ENCODE measurements at places on chromosomes 6 and 20.

DNA sequence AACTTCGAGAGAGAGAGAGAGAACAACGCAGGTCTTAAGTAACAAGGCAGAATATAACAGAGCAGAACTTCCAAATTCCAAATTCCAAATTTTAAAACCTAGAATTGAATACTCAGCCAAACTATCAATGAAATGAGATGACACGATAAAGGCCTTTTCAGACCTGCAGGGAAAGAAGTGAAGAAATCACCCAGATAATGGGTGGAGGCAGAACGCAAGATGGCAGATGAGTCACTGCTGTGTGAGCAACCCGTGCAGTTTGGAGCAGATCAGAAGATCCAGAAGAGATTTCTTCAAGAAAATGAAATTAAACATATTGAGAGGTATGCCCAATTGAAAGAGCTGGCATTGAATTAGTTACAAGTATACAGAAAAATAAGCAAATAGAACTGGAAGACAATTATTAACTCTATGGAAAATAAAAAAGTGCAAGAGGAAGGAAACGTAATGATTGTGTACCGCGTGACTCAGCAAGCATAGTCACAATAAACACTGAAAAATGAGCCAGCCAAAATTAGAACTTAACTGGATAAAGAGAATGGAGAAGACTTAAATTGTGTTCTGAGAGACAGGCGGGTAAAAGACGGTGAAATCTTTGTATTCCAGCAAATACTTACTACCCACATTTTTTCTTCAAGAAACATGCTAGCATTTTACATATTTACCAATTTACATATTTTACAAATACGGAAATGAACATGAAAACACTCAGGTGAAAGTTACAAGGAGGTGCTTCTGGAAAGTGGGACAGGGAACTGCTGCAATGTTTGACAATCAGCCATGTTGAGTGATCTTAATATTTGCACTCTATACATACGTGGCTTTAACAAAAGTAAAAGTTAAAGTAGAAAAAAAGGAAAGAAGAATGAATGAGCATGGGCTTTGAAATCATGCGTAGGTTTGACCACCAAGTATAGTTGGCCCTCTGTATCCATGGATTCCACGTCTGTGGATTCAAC is 87.9 kb upstream of the CDYL start:
- DNase-seq = peak; percentile 87

GRCh38 chr6:23661549-23661948 is 464.5 kb upstream of the NRSN1 start:
- no peak for DNase-seq

- no peak for DNase-seq
Observed at GRCh38 chr20:39214828-39215227, 252.7 kb downstream of the DHX35 start.

DNA sequence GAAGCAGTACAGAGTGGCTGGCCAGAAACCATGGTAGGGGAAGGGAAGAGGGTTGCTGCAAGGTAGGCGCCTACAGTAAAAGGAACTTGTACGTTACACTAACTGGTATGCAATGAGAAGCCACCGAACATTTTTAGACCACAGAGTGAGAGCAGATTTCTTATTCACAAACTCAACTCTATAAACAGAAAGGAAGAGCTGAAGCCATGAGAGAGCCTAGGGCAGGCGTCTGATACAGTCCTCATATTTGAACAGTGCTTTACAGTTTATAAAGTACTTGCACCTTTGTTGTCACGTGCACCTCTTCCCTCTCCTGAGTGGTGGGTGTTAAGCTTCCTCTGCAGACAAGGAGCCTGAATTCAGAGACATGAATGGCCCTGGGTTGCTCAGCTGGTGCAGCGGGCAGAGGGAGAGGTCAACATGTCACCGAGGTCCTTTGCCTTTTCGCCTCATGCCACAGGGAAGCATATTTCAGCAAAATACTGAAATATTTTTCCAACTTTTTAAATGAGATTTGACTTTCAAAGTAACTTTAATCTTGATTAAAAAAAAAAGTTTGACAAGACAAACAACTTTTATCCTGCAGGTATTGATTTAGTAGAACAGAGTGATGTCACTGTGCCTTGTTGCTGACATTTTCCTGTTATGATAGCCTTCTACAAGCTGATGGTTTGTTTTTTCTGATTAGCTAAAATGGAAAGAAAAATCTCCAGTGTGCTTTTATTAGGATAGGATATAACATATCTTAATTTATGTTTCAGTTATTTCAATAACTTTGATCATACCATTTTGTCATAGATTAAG is 23.8 kb downstream of the UST start:
- DNase-seq = no peak

DNA sequence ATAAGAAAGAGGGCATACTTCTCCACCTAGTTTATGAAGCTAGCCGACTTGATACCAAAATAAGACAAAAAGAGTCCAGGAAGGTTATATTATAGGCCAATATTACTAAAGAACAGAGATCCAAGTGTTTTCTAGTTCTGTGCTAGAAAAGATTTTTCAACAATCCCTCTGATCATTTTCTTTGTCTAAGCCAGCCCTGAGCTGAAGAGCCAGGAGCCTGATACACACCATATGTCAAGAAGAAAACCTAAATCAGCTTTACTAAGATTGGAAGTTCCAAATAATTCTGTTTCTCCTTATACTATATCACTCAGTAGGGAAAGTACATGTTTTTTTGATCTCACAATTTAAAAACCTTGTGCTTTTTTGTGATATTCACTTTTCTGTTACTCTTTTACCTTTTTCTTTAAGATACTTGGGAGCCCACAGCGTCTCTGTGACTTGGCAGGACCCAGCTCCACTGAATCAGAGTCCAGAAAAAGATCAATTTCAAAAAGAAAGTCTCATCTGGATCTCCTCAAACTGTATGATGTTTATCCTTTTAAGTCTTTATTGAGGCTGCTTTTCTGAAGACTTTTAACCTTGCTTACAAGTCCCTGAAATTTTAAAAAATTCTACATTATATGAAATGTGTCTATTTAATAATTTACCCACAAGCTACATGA is 43.0 kb upstream of the PBOV1 start:
- DNase-seq = no peak

DNA sequence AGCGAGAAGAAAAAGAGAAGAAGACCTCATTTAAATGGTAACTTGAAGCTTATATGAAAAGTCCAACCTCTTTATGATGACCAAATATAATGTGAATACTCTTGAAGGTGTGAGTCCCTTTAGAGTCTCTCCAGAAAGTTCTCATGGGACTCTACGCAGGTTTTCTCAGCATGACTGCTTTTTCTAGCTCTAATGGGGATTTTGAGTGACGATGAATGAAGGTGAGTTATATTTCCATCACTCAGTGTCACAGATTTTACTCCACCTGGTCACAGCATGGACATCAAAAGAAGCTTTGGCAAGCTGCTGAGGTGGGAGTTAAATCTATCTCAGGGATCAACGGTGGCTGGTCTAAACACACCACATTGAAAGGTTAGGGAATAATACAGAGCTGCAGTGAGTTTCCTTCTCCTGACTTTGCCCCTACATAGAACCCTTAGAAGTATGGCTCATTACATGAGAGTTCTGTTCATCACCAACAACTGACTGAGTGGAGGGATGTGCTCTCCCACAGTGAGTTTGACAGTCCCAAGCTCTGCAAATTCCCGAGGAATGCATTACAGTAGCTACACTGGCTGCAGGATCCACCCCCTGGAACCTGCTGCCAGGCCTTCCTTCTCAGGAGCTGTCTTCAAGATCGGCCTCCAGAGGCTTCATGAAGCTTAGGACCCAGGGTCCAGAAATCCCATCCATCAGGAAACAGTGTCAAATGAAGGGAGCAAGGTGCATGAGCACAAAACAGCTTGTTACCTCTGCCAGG is 126.8 kb downstream of the FOXC1 start:
- DNase-seq = no peak

DNA sequence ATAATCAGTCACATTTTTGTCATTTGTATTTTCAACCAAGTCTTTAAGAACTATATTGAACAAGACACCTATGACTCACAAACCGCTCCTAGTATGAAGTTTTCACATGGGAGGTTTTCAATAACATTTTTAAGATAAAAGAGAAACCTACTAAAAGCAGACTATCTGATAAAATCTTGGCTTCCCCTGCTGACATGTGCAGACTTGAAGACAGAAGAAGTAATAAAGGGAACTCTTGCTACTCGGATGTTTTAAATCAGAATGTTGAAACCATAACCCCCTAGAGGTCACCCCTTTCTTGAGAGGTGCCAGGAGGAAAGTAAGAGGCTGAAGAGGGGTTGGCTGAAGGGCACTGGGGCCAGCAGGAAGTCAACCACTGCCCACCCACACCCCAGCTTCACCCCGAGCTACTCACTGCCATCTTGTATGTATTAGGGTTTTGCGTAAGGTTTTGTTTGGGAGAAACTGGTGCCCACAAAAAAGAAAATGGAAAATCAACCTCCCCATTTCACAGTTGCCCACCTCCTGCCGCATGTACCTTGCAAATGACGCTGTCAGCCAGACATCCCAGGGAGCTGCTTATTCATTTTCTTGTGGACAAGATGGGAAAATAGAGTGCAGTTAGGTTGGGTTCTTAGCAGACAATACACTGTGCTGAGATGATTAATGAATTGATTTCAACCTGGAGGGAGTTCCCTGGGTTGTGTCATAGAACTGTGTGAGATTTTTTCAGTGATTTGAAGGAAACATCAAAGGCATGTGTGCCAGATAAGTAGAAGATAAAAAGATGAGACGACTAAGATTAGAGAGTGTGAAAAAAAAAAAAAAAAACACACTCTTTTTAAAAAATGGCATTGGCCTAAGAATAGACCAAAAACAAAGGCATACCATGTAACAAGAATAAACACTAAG is 83.2 kb upstream of the TAB2 start:
- no peak for DNase-seq

- DNase-seq = peak; percentile 60
Observed at GRCh38 chr20:63580796-63581461, 6.9 kb upstream of the HELZ2 start.

DNA sequence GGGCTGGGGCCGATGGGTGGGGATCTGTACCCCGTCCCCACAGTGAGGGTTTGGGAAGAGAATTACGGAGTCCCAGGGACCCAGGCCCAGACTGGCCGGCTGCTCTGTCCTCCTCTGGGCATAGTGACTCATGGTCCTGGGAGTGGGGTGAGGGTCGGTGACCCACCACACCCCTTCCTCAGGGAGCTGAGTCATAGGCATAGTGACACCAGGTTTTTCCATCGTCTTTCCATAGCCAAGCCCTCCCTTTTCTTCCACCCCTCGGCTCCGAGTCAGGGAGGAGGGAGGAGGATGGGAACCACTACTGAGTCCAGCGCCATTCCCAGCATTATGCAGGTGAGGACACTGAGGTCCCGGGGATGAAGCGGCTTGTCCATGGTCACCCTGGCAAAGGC is 8.9 kb downstream of the CYP21A2 start:
- no peak for DNase-seq

DNA sequence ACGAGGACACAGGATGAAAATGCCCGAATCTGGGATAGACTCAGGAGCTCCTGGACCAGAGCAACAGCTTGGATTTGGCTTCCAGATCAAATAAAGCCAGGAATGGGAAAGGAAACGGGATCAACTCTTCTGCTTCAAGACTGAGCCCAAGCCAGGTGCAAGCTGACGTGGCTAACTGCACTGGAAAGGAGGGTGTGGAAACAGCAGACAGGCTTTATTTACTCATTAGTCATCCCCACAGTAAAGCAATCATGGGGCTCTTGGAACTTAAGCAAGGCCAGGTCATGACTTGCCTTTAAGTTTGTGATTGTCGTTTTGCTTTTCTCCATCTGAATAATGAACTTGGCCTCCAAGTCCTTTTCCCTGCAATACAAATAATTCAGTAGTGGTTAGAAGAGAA is 45.2 kb downstream of the KIF16B start:
- peak; percentile 51 for DNase-seq

GRCh38 chr20:53737396-53738038 is 143.9 kb upstream of the ZNF217 start:
- DNase-seq = no peak

GRCh38 chr20:45510242-45510862 is 5.1 kb downstream of the SPINT3 start:
- no peak for DNase-seq

GRCh38 chr6:35302604-35303241 is 5.1 kb downstream of the DEF6 start:
- no peak for DNase-seq

DNA sequence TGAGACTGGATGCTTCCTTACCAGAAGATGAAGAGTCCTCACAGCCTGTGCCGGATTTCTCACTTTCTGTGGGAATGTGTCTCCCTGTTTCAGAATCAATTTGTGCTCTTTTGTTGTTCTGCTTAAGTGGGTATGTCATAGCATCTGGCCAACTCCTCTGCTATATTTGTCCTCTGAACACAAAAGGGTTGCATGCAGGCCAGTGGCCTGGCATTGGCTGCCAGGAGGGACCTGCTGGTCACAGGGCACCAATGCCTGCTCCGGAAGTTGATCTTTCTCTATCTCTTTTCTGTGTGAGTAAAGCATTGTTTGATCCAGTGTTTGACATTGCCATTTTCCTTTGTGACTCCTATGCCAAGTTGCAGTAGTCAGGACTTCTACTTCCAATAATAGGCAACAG is 47.8 kb downstream of the JARID2 start:
- DNase-seq = no peak

GRCh38 chr6:146965110-146965689 is 239.0 kb upstream of the STXBP5 start:
- DNase-seq = no peak

- DNase-seq = no peak
Observed at GRCh38 chr6:42030585-42031506, 19.5 kb upstream of the TAF8 start.

GRCh38 chr6:160956300-160957035 is 35.1 kb upstream of the MAP3K4 start:
- no peak for DNase-seq

- DNase-seq = no peak
Observed at GRCh38 chr6:31423550-31423949, 20.2 kb downstream of the MICA start.

DNA sequence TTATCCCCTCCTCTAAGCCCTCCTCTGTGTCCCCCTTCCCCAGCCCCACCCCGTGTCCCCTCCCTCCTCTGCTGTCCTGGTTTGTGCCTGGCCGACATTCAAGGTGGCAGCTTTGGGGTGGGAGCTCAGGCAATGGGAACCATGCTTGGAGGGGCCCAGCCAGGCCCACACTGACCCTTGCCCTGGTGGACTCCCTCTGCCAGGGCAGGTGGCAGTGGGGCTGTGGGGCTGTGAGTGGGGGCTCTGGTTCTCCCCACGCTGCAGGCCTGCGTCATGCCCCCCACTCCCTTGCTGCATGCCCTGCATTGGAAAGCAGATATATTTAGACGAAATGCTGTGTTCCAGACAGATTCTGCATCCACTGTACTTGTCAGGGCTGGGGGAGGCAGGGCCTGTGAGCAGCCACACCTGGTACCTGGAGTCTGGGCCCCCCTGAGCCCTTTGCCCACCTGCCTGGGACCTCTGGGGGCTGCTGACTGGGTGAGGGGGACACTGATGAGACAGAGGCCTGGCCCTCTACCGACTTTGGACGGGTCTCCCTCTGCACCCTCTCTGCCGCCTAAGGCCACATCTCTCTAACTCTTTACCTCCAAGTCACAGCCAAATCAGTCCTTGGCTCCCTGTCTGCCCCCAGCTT is 14.2 kb downstream of the DLGAP4 start:
- DNase-seq = no peak

- no peak for DNase-seq
Observed at GRCh38 chr6:21633511-21634109, 40.1 kb downstream of the SOX4 start.

- DNase-seq = no peak
Observed at GRCh38 chr6:160398674-160399271, 50.6 kb downstream of the SLC22A3 start.

GRCh38 chr6:15791448-15792181 is 128.8 kb upstream of the DTNBP1 start:
- DNase-seq = no peak

GRCh38 chr6:112269979-112270566 is 15.7 kb upstream of the LAMA4 start:
- no peak for DNase-seq

Data from RKO (cell line).